CD4-positive, alpha-beta T cell (primary cell): ENCODE measurements at places on chromosomes 7 and 10.

DNA sequence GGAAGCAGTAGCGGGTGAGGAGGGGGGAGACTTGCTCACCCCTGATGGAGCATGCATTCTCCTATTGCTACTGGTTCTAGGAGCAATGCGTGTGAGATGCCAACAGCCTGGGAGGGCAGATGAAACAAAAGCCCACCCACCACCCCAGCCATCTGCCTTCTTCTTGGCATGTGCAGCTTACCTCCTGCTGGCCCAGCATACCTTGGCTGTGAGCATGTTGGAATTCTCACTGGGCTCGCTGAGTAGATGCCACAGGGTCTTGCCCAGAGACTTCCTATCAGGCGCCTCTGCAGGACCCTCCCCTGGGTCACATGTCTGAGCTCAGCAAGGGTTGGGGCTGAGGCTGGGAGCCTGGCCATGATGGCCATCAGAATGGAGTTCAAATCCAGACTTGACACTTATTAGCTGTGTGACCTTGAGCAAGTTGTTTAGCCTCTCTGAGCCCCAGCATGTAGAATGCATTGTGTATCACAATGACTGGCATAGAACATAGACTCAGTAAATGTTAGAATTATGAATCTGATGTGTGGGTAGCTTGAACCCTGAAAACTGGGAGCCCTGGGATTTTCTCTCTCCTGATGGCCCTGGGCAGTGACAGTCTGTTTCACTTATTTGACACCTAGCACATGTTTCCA, 38.2 kb downstream of the CDH23 start:
- no peak for DNase-seq

DNA sequence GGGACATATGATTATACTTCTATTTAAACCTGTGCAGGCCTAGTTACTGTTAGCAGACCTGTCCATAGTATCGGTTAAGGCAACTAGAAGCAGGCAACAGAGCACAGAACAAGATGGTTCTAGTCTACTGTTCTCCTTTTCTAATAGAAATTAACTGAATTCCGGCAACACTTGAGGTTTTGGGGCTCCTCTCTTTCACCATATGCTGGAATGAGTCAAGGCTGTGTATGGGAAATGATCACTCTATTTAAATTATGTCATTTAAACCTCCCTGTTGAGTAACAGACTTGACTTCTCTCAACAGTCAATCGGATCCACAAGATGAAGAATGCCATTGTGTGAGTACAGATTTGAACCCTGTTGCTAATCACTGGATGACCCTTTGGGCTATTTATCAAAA, 6.2 kb upstream of the OTUD1 start:
- DNase-seq: no peak

- no peak for DNase-seq
Observed at GRCh38 chr10:32939296-32940111, 18.5 kb downstream of the ITGB1 start.

DNA sequence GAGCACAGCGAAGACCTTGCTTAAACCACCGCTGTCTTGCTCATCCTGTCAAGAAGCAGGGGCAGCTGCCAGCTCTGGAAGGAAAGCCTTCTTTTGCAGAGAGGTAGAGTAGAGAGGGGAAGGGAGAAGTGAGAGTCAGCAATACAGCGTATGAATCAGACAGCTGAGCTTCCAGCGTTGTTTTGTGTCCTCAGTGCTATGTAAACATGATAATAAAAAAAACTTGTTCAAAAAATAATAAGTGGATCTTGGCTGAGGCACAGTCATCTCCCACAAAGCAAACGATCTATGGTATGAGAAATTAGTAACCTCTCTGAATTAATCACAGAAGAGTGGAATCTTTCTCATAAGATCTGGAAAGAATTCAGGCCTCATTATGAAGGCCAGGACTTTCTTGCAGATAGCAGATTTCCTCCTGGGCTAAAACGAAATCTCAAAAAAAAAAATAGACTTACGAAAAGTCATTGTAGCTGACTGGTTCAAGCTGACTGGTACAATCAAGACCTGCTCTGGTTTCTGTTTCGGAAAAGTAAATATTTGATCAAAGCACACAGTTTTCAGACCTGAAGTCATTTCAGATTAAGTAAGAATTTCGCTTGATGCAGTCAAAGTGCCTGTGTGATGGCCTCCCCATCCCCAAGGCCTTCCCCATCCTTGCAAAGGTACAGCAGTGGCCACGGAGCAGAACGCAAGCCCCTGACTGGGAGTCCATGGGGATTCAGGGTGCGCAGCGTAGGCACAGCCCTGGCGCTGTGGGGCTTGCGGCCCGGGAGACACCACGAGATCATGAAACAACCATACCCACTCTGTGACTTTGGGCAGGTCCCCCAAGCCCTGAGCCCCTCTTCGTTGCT, 29.4 kb downstream of the CHST15 start:
- no peak for DNase-seq

GRCh38 chr10:111432588-111432987, 355.8 kb downstream of the ADRA2A start:
- no peak for DNase-seq

- no peak for DNase-seq
Observed at GRCh38 chr7:14698239-14698638, 204.3 kb downstream of the DGKB start.

- DNase-seq: no peak
Observed at GRCh38 chr10:119285495-119286267, 78.3 kb downstream of the GRK5 start.

- DNase-seq: no peak
Observed at GRCh38 chr10:103449208-103450144, 2.7 kb downstream of the CALHM2 start.

DNA sequence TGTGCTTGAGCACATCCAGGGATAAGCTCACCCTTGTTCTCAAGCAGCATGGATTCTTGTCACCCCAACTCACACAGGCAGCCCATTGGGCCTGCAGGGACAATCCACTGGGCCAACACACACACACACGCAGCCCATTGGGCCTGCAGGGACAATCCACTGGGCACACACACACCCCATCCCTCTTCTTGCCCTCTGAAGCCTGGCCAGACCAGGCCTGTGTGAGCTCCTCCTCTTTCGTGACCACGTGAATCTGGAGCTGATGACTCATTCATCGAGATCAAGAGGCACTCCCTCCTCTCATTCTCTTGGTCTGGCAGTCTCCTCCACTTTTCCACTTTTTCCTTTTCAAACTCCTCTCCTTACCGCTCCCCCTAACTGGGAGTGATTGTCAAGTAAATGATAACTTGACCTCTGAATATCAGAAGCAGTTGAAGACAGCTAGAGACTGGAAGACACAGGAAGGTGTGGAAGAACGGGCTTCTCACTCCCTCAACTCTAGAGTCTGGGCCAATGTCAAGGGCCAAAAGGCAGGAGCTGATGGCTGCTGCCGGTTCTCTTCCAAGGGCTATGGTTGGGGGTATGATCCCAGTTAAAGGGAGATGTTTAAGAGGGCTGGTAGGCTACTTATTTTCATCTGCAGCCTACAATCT, 89.7 kb downstream of the HIPK2 start:
- DNase-seq: no peak

- no peak for DNase-seq
Observed at GRCh38 chr10:26540601-26541000, 102.5 kb downstream of the APBB1IP start.

- no peak for DNase-seq
Observed at GRCh38 chr10:98076086-98076485, 45.7 kb upstream of the CRTAC1 start.

DNA sequence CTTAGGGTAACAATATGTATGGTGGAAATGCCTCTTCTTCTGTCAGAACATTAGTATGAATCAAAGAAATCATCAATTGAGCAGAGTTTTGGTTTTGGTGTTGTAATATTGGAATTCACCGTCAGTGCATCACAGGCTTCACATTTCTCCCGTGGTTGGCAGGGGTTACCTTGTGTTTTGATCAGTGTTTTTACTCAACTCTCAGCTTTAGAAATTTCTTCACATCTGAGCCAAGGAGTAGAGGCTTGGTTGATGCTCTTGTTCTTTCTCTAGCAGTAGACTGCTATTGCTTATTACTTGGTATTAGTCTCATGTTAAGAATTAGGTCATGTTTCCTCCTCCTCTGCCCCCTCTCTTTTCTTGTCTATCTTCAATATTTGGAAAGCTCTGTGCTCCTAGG, 188.8 kb upstream of the SMIM30 start:
- no peak for DNase-seq

GRCh38 chr10:37549054-37549453, 308.4 kb downstream of the ZNF248 start:
- no peak for DNase-seq

GRCh38 chr10:97149079-97149531, 36.7 kb downstream of the SLIT1 start:
- DNase-seq: no peak

DNA sequence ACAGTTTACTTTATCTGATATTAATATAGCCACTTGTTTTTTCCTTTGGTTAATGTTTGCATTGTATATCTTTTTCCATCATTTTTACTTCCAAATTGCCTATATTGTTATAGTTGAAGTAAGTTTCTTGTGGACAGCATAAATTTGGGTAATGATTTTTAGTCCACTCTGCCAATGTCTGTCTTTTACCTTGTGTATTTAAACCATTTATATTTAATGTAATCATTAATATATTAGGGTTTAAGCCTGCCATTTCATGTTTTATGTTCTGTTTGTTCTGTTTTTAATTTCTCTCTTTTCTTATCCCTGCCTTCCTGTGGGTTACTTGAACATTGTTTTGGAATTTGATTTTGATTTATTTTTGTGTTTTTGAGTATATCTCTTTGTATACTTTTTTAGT, 12.8 kb upstream of the NOD1 start:
- DNase-seq: no peak

GRCh38 chr10:106734220-106734619, 430.3 kb downstream of the SORCS1 start:
- no peak for DNase-seq
